Activated T-cell treated with anti-CD3 and anti-CD28 coated beads, Interleukin-2, amount 50 U/mL, for 4 hours (primary cell): ENCODE measurements at places on chromosomes 3 and 15. TPM values are rescaled to one million over a fixed set of nuclear protein-coding genes. Genes with fewer than 3 reads are reported as not detected.

DNA sequence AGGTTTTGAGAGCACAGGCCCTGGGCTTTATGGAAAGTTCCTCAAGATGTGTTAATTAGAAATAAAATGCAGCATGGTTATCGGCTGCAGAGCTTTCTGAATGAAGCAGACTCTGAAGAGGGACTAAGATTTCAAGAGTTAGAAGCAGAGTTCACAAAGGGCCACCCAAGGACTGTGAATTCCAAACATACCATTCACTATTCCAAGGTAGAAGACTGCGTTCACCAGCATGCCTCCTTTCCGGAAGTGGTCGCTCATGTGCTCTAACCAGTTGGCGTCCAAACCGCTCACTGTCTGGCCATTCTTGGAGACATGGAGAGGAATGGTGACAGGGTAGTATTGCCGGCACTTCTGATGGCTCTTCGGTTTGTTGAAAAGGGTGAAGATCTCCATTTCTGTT, 104.9 kb downstream of the OXNAD1 start:
- no peak for DNase-seq

DNA sequence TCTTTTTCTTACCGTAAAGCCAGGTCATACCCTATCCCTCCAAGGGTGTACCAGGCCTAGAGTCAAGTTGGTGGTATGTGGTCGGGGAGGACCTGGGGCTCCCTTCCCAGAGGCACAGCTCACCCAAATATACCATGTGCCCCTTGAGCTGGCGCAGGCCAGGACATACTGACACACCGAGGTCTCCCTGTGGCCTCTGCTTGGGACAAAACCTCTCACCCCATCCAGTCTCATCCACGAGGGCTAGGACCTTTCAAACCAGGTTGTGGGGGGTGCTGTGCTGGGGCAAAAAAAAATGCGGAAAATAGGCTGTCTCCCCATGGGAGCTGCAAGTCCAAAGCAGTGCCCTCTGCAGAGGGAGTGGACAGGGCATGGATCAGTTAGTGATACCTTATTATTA, 22.8 kb downstream of the PTH1R start:
- DNase-seq, result no peak

GRCh38 chr15:31360843-31361763, 34.5 kb downstream of the KLF13 start:
- DNase-seq, result peak; percentile 43

DNA sequence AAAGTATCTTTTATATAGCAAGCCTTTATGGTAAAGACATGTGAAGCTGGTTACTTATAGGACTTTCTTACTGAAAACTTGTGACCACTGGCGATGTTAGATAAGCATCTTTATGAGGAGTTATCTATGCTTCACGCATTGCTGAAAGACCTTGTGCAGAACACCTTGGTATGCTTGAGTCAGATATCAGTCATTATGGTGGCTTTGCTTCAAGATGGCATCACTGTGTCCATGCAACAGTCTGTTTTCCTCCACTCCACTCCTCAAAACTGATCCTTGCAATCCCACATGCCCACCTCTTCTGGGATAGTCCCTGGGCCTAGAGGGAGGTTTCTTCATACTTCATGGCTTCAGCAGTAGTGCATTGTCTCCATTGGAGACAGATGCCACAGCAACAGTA, 656.3 kb downstream of the ZNF385D start:
- no peak for DNase-seq

DNA sequence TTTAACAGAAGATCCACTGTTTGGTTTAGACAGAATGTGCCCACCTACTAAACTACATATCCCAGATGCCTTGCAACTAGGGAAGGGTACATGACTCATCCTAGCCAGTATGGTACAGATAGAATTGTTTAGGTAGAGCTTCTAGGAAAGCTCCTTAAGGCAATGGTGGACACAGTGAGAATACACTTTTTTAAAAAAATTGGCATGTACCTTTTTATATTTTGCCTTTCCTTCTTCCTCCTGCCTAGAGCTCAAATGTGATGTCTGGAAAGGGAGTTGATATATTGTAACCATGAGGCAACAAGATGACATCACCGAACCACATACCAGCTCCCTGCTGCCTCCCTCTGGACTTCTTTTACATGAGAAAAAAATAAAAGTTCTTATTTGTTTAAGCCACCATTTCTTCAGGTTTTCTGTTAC, 14.4 kb upstream of the C3orf80 start:
- no peak for DNase-seq

DNA sequence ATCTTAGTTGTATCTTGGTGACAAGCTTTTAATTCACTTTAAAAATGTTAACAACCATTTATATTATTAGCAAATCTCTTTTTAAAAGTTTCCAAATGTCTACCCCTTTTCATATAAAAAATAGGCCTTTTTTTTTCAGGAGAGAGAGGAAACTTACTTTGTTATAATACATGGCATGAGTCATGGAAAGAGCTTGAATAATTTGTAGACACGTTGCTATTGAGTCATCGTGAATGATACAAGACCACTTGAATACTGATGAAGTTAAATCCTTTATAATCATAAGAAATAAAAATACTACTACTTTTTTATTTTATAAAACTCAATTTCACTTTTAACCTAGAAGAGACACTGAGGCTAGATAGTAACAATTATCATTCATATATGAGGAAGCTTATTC, 70.3 kb upstream of the BBX start:
- DNase-seq, result no peak

GRCh38 chr15:77048135-77048876, 22.6 kb downstream of the TSPAN3 start:
- DNase-seq, result no peak

DNA sequence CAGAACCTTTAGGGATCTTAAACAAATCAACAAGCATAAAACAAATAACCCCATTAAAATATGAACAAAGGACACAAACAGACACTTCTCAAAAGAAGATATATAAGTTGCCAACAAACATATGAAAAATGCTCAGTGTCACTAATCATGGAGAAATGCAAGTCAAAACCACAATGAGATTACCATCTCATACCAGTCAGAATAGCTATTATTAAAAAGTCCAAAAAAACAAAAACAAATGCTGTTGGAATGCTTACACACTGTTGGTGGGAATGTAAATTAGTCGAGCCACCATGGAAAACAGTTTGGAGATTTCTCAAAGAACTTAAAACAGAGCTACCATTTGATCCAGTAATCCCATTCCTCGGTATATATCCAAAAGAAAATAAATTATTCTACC, 423.6 kb downstream of the OTOL1 start:
- DNase-seq, result no peak

DNA sequence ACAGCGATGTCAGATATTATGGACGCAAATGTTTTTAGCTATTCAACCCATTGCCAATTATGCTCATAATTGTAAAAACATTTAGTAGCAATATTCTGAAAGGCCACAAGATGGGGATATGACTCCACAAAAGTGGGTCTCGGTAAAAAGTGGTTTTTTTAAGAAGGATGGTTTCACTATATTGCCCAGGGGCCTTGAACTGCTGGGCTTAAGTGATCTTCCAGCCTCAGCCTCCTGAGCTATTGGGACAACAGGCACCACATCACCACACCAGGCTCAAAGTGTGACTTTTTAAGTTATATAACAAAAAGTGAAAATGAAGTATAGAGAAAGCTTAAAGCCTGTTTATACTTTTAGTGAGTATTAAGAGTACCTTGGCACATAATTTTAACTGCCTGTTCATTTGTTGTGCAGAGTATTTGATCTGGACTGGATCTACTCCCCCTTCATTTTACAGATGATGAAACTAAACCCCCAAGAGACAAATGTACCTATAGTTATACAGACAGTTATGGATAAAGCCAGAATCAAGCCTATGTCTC, 9.4 kb downstream of the NAA50 start:
- DNase-seq, result no peak

DNA sequence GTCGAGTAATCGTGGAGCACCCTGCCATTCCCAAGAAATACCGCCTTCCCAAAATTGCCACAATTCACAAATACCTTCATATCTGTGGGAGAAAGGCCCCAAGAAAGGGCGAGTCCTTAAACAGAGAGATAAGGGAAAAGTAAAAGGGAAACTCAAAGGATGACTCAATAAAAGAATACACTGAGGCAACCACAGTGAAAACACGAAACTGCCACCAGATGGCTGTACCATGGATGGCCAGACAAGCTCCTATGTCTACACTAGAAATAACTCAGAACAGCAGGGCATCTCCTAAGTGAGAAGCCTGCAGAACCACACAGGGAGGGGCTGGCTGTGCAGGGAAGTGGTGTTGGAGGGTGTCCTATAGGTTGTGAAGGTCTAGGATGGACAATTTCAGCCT, 25.0 kb downstream of the SRGAP3 start:
- no peak for DNase-seq

GRCh38 chr3:34008836-34009809, 210.7 kb downstream of the PDCD6IP start:
- DNase-seq, result no peak

DNA sequence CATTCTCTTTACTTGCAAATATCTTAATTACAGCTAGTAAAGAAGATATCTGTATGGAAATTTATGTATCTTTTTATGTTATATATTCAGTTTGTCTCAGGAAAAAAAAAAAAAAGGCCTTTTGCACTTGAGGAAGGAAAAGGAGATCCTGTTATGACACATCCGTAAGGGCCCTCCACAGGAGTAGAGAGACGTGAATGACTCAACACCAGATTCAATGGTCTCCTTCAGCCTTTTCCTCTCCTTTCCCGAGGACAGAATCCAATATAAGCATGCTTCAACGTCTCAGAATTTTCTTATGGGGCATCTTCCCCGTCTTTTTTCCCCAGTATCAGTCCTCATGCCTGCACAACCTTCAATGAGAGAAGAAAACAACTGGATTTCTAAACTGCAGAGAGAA, 340.3 kb downstream of the NTRK3 start:
- DNase-seq, result no peak

DNA sequence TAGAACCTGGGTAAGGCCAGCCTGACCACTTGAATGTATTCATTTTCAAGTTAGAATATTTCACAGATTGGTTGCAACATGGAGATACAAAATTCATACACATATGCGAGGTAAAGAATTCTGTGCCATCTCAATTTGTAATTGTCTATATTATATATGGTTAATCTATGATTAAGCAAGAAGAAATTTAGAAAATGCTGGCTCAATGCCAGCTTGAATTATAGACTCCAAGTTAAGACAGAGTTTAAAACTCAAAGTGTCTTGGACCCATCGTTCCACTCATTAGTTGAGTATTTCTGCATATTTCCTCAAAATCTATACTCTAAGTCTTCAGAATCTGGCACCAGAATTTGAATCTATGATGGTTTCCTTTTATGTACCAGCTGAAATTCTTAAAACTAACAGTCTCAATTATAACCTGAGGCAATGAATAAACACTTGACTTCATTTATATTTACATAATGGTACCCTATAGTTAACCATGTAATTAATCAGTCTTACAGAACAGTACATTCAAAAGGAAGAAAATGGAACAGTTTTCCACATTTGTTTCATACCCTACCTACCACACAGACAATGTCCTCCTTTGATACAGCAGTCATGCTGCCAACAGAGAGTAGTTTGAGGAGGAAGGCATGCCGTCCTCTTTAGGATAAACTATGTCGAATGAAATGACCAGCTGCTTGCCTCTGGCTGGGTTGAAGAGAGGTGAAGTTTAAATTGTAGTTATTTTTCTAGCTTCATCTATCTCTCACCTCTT, 95.7 kb downstream of the CD47 start:
- no peak for DNase-seq

DNA sequence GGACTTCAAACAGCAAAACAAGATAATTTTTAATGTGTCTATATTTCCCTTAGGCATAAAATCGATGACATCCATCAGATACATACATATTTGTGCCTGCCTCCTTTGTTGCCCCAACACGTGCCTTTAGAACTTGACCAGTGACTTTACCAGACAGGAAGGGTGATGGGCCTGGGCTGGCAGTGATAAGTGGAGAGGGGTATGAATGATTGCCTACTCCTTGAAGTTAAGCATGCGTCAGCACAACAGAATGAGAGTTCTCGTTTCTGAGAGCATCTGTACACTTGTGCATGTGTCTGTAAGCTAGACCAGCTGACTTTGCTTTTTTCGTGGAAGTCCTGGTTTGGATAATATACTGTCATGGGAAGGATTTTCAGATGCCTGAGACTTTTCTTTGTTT, 54.9 kb upstream of the COL6A6 start:
- no peak for DNase-seq

DNA sequence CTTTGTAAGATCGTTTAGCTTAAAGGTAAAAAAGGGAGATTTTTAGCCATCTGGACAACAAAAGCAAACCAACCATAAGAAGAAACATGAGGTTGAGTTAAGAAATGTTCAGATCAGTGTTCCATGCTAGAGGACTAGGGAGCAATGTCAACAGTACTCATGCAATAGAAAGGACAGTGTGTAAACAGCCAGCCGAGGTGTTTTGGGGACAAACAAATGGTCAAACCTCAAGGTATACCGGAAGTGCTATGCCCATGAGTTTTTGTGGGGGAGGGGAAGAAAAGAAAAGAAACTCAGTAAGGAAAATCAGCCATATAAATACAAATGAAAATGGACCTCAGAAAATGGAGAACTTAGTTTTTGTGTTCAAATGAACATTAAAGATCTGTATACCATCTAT, 289.5 kb upstream of the GRM7 start:
- no peak for DNase-seq

The PFN2 gene
- total RNA-seq, result 4.1 TPM

The TRAT1 gene
- total RNA-seq, result 16.3 TPM

The CCNB2 gene
- total RNA-seq, result 2.7 TPM

The CPB1 gene
- total RNA-seq, result 6.5 TPM

The GXYLT2 gene
- total RNA-seq, result not detected

The PATL2 gene
- total RNA-seq, result 5.2 TPM

The KLHL40 gene
- not detected for total RNA-seq

The PLA2G4E gene
- not detected for total RNA-seq

The KIF15 gene
- total RNA-seq, result 6.1 TPM
